ENCODE measurements at places on chromosomes 16 and 17.

GRCh38 chr17:31544186-31544585 lies 152.7 kb downstream of the RAB11FIP4 start:
- no peak overlapping the region for H3K4me3 ChIP-seq
- H3K27ac ChIP-seq = no peak overlapping the region
- DNase-seq = no peak
- H3K36me3 ChIP-seq = no peaks in the 10 kb centered on the region

DNA sequence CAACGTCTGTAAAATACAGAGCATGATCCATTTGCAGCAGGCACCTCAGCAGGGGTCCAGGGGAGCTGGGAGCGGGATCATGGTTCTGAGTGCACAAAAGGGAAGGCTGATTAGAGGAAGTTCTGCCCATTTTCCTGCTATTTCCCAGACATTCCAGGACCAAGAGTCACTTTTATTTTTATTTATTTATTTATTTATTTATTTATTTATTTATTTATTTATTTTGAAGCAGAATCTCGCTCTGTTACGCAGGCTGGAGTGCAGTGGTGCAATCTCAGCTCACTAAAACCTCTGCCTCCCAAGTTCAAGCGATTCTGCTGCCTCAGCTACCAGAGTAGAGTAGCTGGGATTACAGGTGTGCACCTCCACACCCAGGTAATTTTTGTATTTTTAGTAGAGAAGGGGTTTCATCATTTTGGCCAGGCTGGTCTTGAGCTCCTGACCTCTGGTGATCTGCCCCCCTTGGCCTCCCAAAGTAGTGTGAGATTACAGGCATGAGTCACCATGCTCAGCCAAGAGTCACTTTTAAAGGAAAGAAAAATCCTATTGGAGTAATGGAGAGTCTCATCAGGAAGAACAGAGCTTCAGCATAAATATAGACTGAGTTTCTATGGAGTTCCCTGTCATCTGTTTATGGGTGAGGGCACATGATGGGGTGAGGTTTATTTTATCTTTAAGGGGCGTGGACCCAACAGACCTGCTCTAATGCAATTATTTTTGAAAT lies 355.2 kb downstream of the HAPSTR1 start:
- no peak overlapping the region for H3K4me3 ChIP-seq
- DNase-seq = no peak
- H3K4me1 ChIP-seq = no peaks in the 10 kb centered on the region

DNA sequence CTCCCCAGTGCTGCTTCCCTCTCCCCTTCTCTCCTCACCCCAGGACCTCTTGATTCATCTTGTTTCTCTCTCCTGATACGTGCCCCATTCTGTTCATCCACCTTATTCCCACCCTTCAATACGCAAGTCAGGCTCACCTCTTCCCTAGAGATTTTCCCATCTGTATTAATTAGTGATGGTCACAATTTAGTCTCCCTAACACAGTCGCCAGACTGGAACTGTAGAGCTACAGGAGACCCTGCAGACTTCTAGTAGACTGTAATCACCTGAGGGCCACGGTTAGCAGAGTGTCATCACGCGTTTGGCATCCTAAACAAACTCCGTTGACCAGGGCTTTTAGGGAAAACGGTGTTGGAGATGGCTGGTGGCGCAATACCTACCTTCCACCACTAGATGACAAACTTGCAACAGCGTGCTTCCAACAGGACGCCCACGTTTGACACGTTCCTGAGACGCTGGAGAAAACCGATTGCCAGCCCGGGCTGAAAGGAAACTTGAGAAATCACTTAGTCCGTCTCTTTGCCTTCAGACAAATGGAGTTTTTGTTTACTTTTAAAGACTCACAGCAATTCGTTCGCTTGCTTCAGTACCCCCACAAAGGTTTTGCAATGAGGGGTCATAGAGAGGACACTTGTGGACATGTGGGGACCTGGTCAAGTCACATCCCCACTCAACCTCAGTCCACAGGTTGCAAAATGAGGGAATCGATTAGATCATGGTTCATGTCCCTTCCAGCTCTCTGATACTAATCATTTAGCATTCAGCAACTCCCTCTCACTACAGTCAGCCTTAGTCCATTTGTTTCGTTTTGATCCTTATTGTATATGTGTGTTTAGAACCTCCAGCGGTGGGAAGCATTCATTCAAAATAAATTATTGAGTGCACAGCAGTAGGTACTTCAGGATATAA lies 20.6 kb downstream of the MYL4 start:
- H3K27ac ChIP-seq = no peak overlapping the region
- H3K27me3 ChIP-seq = peaks cover 9% of the 10 kb centered on the region
- peaks cover 18% of the 10 kb centered on the region for H3K4me1 ChIP-seq
- no peak overlapping the region for H3K4me3 ChIP-seq
- peak; percentile 38 for DNase-seq

DNA sequence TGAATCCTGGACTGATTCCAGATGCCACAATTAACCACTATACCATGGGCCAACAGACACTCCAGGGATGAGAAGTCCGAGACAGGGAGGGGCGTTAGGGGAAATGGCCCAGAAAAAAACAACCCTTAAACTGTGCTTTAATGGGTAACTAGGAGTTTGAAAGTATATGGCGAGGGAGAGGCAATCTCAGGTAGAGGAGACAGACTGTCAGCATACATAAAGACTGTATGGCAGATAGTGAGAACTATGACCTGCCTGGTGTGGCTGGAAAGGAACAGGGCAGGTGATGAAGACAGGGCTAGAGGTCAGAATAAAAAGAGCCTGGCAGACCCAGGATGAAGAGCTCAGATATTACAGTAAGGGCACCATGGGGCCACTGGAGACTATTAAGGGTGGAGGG lies 8.1 kb downstream of the ZZEF1 start:
- DNase-seq = no peak
- H3K4me3 ChIP-seq = no peak overlapping the region
- peaks cover 13% of the 10 kb centered on the region for H3K36me3 ChIP-seq
- H3K27ac ChIP-seq = no peak overlapping the region
- H3K4me1 ChIP-seq = peaks cover 2% of the 10 kb centered on the region

GRCh38 chr17:17154981-17155380 lies 51.2 kb downstream of the PLD6 start:
- H3K36me3 ChIP-seq = peaks cover 53% of the 10 kb centered on the region
- no peak overlapping the region for H3K27ac ChIP-seq
- H3K4me1 ChIP-seq = peaks cover 58% of the 10 kb centered on the region

DNA sequence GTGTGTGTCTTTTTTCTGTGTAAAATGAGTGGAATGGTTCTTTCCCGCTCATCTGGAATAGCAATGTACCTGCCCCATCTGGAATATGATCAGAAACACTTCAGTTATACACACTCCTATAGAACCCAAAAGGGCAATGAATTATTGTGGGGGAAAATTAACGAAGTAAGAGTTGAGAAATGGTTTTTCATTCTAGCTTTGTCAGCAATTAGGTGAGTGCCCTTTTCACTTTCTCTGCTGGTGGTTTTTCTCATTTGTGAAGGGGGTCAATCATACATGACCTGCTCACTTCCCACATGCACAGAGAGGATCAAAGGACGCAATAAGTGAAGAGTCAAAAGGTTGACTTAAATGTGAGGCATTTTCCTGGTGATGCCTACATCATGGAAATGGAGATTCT lies 168.0 kb downstream of the HS3ST3B1 start:
- no peak overlapping the region for H3K27ac ChIP-seq
- H3K27me3 ChIP-seq = no peaks in the 10 kb centered on the region
- H3K4me1 ChIP-seq = no peaks in the 10 kb centered on the region
- DNase-seq = no peak
- H3K36me3 ChIP-seq = no peaks in the 10 kb centered on the region

GRCh38 chr17:965311-965989 lies 14.1 kb downstream of the NXN start:
- H3K27ac ChIP-seq = no peak overlapping the region
- no peak for DNase-seq
- peaks cover 16% of the 10 kb centered on the region for H3K36me3 ChIP-seq
- no peak overlapping the region for H3K4me3 ChIP-seq
- H3K4me1 ChIP-seq = peaks cover 2% of the 10 kb centered on the region

DNA sequence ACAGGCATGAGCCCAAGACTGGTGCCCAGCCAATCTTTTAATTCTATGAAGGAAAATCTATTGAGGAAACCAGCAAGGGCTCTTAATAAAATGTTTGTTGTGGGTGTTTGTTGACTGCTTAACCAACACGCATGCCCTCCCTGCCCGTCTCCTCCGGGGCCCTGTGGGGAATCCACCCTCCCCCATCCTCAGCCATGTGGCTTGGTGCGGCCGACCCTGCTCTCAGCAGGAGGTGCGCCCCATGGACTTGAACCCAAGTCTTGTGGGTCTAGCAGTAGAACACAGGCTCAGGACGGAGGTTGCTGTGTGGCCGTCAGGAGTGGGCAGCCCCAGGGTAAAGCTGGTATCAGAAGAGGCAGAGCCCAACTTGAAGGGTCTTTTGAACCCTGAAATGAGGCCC lies 45.1 kb upstream of the MLYCD start:
- H3K36me3 ChIP-seq = no peaks in the 10 kb centered on the region
- H3K27me3 ChIP-seq = peaks cover 3% of the 10 kb centered on the region
- no peaks in the 10 kb centered on the region for H3K4me1 ChIP-seq
- no peak overlapping the region for H3K4me3 ChIP-seq

GRCh38 chr17:50110591-50111349 lies 15.6 kb downstream of the PDK2 start:
- H3K27ac ChIP-seq = no peak overlapping the region
- no peak overlapping the region for H3K4me3 ChIP-seq
- DNase-seq = no peak
- no peaks in the 10 kb centered on the region for H3K27me3 ChIP-seq
- H3K4me1 ChIP-seq = peaks cover 28% of the 10 kb centered on the region

- peak overlapping the region; percentile 92 for H3K4me3 ChIP-seq
- H3K27ac ChIP-seq = no peak overlapping the region
- no peak for DNase-seq
- H3K36me3 ChIP-seq = no peaks in the 10 kb centered on the region
- no peaks in the 10 kb centered on the region for H3K27me3 ChIP-seq
These were observed 504 bp upstream of the GOSR1 start for GRCh38 chr17:30476726-30477082.

GRCh38 chr17:48352630-48353029 lies 77.4 kb downstream of the SKAP1 start:
- no peak overlapping the region for H3K4me3 ChIP-seq
- no peak for DNase-seq
- H3K36me3 ChIP-seq = no peaks in the 10 kb centered on the region
- H3K4me1 ChIP-seq = no peaks in the 10 kb centered on the region
- no peak overlapping the region for H3K27ac ChIP-seq

DNA sequence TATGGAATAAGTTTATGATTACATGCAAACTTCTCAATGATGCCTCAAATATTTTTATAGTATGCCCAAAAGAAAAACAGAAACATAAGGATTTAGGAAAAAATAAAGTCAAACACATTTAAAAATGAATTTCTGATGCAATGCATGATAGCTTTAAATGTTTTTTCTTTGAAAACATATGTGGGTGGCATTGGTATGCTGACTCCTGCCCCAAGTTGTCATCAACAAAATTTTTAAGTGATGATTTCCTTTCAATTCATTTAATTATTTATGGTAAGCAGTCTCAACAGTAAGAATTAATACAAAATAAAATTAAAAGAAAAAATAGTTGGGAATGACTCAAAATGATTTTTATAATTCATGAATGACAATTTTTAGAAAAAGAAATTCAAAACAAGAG lies 104.9 kb downstream of the CEP112 start:
- no peak for DNase-seq
- H3K27me3 ChIP-seq = no peaks in the 10 kb centered on the region
- H3K4me1 ChIP-seq = no peaks in the 10 kb centered on the region
- H3K27ac ChIP-seq = no peak overlapping the region
- no peaks in the 10 kb centered on the region for H3K36me3 ChIP-seq

DNA sequence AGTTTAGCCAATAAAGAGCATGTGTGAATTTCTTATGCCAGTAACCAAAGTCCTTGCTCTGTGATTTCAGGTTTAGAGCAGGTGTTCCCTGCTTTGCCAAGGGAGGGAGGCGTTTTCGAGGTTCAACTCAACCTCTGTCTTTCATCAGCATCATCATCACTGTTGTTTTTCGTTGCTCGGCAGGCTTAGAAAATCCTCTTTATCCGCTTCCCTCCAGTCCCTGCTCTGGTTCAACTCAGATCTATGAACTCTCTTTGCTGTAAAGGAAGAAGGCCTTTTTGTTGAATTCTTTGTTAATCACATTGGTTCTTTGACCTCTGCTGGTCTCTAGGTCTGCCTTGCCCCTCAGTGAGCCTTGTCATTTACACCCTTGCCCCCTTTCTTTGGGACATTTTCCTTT lies 243.9 kb upstream of the RBFOX1 start:
- no peak overlapping the region for H3K4me3 ChIP-seq
- no peaks in the 10 kb centered on the region for H3K27me3 ChIP-seq
- H3K4me1 ChIP-seq = no peaks in the 10 kb centered on the region
- DNase-seq = no peak
- no peak overlapping the region for H3K27ac ChIP-seq

- H3K4me3 ChIP-seq = peak within 1 kb of the TSS; percentile 64
- H3K27me3 ChIP-seq = no peaks in the 10 kb centered on the region
- peak within 1 kb of the TSS; percentile 26 for H3K27ac ChIP-seq
- peaks cover 19% of the 10 kb centered on the region for H3K4me1 ChIP-seq
These were observed at the start of gene BCO1 for GRCh38 chr16:81238296-81239011. BCO1 (plus strand) TSS chr16:81238689; CDS start chr16:81238909, 220 bp downstream.

- no peak for DNase-seq
- no peak overlapping the region for H3K27ac ChIP-seq
- peaks cover 13% of the 10 kb centered on the region for H3K4me1 ChIP-seq
- no peaks in the 10 kb centered on the region for H3K27me3 ChIP-seq
These were observed 46.9 kb downstream of the PIMREG start for GRCh38 chr17:6491071-6491700.

- H3K4me3 ChIP-seq = no peak overlapping the region
- no peaks in the 10 kb centered on the region for H3K4me1 ChIP-seq
- peaks cover 7% of the 10 kb centered on the region for H3K27me3 ChIP-seq
- no peak overlapping the region for H3K27ac ChIP-seq
These were observed 11.5 kb upstream of the TBX4 start for GRCh38 chr17:61440697-61441096.

DNA sequence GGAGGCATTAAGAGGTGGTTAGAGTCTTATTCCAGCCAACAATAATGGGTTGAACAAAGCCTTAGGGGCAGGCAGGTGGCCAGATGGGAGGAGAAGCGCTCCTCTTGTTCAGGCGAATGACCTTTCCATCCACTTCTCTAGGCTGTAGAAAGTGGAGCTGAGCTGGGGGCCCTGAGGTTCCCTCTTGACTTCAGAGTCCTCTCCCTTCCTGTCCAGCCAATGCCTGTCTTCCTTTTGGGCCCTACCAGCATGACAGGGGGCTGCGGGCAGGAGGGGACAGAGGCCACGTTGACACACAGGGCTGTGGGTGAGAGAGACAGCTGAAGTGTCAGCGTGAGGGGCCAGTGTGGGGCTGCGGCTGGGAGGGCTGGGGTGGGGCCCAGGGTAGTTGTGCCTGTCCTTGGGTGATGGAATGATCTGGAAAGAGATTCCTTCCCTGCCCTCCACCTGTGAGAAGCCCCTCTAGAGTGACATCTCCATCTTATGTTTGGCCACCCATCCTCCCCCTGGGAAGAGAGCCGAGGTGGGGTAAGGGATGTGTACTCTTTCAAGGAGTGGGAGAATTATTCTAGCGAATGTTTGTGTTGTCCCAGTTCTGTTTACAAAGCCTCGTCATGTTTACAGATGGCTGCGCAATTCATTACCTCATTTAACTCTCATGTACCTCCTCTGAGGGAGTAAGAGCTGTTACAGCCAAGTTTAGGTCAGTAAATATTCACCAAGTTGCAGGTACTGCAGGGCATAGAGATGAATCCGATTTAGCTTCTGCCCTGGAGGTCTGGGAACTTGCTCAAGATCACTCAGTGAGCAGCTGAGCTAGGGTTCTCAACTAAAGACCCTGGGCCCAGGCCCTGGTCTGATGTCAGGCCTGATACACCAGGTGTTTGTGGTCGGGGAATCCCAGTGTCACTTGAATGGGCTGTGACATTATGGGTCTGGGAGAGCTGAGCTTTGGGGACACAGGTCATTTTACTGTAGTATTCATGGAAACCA lies 3.3 kb downstream of the ERBB2 start:
- no peak overlapping the region for H3K27ac ChIP-seq
- no peak overlapping the region for H3K4me3 ChIP-seq
- no peaks in the 10 kb centered on the region for H3K27me3 ChIP-seq
- no peaks in the 10 kb centered on the region for H3K36me3 ChIP-seq
- no peak for DNase-seq
